Left ventricle myocardium superior (tissue), 1 donor: ENCODE measurements at places on chromosomes 1 and 21. TPM values are rescaled to one million over a fixed set of nuclear protein-coding genes. Genes with fewer than 3 reads are reported as not detected.

DNA sequence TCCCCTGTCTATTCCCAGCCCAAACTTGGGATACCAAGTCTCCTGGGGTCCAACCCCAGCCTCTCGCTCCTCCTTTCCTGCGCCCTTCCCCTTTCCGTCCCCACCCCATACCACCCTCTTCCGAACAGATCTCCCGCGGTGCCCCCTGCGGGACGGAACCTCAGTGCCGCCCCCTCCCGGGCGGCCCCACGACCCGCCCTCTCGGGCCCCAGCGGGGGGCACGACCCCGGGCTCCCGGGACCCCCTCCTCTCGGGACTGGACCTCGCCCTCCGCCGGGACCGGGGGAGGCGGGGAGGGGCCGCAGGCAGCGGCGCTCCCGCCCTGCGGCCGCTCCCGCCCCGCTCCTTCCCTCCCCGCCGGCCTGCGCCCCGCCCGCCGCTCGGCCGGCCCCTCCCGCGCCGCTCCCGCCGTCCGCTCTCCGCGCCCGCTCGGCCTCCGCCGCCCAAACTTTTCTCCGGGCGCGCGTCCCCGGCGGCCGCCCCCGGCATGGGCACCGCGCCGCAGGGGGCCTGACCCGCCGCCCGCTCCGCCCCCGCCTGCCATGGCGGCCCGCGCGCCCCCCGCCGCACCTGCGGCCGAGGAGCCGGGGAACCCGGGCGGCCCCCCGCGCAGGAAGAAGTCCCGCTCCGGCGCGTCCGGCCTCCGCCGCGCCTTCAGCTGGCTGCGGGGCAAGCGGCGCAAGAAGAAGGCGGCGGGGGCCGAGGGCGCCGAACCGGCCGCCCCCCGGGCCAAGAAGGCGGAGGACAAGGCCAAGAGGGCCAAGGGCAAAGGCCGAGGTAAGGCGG is 39.0 kb upstream of the SYNC start:
- peak; percentile 55 for DNase-seq

B3GALT5 gene
- total RNA-seq = 0.10 TPM

GRCh38 chr1:161763522-161764098 is 2.5 kb upstream of the ATF6 start:
- no peak for DNase-seq

DNA sequence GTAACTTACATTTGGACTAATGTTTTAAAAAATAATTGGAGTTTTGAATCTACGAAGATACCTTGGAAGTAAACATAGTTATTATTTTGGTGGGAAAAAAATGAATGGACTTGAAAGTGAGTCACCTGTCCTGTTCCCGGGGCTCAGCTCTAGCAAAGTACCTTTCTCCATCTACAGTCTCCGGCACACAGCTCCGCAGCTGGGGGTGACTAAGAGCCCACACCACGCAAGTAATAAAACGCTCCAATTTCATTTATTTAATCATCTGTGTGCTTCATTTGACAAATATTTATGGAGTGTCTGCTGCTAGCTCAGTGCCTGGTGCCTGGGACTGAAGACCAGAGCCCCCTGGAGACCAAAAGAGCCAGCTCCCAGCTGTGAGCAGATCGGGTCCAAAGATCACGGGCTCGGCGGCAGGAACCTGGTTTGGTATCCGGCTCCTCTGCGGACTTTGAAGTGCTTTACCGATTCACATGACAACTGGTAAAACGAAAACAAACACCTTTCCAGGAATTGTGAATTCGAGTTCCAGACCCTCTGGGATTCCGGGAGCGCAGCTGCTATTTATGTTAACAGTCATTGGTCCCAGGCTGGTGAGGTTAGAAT is 1.7 kb upstream of the RIPK4 start:
- no peak for DNase-seq

LYPD8 gene
- total RNA-seq = not detected

GRCh38 chr1:22711591-22712501 is 1.2 kb downstream of the EPHB2 start:
- no peak for DNase-seq

DNA sequence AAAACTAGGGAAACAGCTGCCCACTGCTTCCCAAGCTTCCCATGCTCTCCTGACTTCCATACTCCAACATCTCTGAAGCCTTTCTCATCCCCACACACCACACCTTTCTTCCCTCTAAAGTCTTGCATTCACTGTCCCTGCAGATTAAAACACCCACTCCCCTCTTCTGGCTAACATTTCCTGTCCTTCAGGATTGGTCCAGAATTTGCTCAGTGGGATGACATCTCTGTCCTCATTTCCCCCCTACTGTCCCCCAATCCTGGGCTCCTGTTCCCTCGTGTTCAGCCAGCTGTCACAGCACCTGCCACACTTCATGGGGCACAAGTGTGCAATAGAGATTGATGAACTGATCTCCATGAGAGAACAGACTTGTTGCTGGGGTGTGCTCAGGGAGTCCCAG is 82.7 kb downstream of the KCND3 start:
- no peak for DNase-seq

FMO1 gene
- total RNA-seq = 0.59 TPM

SUSD4 gene
- 8.2 TPM for total RNA-seq

DNA sequence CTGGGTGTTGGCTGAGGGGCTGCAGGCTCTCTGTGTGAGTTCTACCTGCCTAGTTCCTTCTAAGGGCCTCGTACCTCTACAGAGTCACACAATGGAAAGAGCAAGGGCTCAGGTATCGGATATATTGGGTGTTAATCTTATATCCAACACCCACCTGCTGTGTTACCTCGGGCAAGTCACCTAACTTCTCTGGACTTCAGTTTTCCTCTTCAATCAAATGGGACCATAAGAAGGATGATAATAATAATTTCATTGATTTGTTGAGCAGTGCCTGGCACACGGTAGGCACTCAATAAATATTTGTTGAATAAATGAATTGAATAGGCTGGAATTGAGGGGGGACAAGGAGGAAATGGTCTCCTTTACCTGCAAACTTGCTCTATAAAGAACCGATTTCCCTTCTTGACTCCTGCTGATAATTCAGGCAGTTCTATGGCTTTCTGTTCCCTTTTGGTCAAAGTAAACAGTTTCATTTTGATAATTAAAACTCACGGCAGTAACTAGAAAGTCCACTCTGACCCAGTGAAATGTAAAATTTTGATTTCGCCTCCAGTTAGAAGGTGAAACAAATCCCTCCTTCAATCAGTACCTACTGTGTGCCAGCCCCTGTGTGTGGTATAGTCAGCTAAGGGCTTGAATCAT is 16.5 kb upstream of the MAN1C1 start:
- no peak for DNase-seq

OR2L13 gene
- total RNA-seq = not detected

GRCh38 chr1:28804071-28804470 is 7.9 kb upstream of the OPRD1 start:
- no peak for DNase-seq

DNA sequence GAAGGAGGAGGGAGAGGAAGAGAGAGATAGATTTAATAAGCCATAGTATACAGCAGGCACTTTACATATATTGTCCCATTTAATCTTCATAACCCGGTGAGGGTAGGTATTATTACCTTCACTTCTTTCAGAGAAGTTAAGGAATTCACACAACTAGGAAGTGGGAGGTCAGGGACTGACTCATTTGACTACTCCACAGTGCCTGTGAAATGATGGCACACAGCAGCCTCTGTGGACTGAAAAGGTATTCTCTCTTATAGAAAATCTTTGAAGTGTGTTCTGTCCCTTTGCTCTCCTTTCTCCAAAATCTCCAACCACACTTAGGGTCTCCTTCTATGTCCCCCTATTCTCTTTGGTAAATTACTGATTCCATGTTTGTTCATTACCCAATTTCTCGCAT is 23.9 kb downstream of the PALMD start:
- DNase-seq = no peak

SPATA21 gene
- total RNA-seq = not detected

- DNase-seq = no peak
Measured at GRCh38 chr1:91872559-91873081, 13.3 kb downstream of the TGFBR3 start.

DNA sequence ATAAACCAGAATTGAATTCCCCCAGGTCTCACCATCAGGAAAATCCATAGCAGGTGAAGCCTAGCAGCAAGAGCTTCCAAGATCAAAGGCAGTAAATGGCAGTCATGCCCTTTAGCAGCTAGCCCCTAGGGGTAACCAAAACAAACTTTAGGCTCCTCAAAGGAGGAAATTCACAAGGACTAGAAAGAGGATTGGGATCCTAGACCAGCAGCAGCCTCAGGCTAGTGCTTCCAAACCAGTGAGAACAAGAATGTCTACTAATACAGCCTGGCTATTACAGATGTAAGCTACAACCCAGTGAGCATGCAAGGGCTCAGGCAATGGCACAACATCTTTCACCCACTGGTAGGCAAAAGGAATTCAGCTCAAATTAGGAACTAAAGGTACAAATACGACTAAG is 11.1 kb upstream of the RIMKLA start:
- DNase-seq = no peak

OLIG2 gene
- total RNA-seq = not detected

GRCh38 chr1:63255153-63255552 is 67.2 kb upstream of the FOXD3 start:
- DNase-seq = no peak

- peak; percentile 69 for DNase-seq
Measured at GRCh38 chr1:162033428-162033827, 9.8 kb upstream of the OLFML2B start.

TPTE gene
- total RNA-seq = not detected

DNA sequence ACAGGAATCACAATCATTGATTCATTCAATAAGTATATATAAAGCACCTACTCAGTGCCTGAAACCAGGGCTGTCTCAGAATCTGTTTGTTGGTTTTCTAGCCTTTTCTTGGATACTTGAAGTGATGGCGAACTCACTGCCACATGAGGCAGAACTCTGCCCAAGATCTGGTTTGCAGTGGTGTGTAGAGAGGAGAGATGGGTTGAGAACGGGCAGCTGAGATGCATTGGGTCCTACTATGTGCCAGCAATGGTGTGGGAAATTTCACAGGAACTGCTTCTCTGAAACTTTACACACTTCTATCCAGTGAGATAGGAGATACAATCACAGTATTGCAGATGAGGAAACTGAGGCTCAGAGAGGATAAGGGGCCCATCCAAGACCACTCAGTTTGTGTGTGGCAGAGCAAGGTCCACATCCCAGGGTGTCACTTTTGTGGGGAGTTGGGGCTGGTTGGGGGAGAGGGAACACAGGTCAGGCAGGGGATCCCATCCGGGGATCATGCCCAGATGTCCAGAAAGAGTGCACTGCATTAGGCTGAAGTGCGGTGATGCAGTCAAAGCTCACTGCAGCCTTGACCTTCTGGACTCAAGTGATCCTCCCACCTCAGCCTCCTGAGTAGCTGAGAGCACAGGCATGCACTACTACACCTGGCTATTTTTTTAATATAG is 83.7 kb upstream of the IFFO2 start:
- DNase-seq = no peak

PDZK1 gene
- not detected for total RNA-seq

OR2T33 gene
- not detected for total RNA-seq

MROH7 gene
- total RNA-seq = 7.0 TPM

DNA sequence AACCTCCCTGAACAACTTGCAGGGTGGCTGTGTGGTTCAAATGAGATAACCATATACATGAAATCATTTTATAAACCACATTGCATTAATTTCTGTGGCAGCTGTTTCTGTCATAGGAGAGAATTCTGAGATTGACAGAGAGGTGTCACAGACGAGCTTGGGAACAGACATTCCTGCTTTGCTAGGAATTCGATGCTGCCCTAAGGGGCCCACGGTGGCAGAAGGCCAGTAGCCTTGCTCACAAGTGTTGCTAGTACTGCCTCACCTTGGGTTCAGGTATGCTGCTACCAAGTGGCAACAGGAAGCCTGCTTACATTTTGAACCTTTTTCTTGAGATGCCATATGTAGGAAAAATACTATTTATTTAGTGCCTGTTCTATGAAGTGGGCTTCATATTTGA is 13.4 kb downstream of the KCNA10 start:
- DNase-seq = no peak

DNA sequence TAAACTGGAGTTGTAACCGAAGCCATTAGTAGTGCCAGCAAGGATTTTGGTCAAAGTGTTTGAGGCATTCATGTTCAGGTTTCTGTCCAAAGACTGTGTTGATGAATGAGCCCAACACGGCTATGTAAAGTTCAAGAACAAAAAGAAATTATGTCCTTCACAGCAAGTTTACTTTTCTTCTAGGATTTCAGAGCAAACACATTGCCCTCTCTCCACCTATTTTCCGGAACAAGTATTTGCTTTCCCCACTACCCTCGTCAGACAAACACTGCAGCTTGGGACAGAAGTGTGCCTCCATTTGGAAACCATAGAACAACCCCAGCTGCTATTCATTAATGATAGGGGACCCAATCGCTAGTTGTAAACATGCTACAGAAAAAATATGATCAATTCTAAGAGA is 151.4 kb upstream of the C1orf105 start:
- DNase-seq = no peak

GRCh38 chr1:170806961-170807360 is 128.4 kb upstream of the MROH9 start:
- no peak for DNase-seq

PHGDH gene
- 7.8 TPM for total RNA-seq

GRCh38 chr1:155651861-155652661 is 36.5 kb downstream of the YY1AP1 start:
- DNase-seq = no peak

GRCh38 chr1:63261736-63262458 is 60.5 kb upstream of the FOXD3 start:
- DNase-seq = no peak

SAMSN1 gene
- total RNA-seq = 1.7 TPM

LCE3D gene
- not detected for total RNA-seq

DNA sequence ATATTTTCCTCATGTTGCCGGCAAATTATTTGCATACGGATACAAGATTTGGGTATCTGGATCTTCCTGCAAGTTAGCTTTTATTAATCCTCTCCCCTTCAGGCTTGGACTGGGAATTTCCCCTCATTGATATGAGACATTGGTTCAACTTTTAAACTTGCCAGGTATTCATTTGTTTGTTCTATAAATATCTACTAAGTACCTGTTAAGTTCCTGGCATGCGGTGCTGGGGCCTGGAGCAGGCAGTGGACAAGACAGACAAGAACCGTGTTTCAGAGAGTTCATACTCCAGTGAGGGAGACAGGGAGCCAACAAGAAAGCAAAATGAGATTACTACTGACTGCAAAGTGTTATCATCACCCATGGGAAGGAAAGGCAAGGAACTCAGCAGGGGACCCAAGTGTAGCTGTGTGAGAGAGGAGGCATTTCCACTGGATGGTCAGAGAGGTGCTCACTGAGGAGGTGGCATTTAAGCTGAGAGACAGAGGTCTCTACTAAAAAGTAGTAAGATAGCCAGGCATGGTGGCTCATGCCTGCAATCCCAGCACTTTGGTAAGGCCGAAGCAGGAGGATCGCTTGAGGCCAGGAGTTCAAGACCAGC is 39.1 kb upstream of the FHAD1 start:
- no peak for DNase-seq

ERICH3 gene
- total RNA-seq = not detected

- no peak for DNase-seq
Measured at GRCh38 chr1:84857906-84858305, 35.1 kb downstream of the LPAR3 start.

DNA sequence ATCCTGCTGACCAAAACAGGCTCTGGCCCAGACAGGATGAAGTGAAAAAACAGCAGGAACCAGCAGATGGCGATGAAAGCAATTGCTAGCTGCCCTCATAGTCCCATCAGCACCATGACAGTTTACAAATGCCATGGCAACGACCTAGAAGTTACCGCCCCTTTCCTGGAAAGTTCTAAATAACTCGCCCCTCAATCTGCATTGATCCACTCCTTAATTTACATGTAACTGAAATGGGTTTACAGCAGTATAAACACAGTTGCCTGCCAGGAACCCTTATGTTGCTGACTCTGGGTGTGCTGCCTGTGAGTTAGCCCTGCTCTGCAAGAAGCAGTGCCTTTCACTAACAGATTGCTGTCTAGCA is 65.5 kb upstream of the CR1L start:
- DNase-seq = no peak
